ENCODE measurements at places on chromosomes 1 and 21.

DNA sequence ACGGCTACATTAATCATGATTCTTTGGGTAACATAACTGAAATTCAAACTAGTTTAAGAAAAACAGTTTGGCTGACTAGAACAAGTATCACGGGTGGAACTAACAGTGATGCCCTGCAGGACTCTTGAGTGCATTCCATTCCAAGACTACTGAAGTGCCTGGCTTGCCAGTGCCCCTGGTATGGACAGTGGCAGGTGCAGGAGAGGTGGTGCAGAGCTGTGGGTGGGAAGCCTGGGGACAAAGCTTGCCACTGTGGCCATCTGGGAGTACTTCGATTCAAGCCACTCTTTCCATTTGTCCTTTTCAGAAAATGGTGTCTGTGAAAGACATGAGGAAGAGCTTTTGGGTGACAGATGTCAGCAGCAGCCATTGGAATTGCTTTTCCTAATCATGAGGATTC lies 166.5 kb downstream of the RRAGC start:
- DNase-seq = no peak

- no peak for DNase-seq
These were observed 8.6 kb downstream of the LEPR start for GRCh38 chr1:65429078-65429477.

- no peak for DNase-seq
These were observed 153.7 kb downstream of the KCNJ6 start for GRCh38 chr21:37762606-37763005.

DNA sequence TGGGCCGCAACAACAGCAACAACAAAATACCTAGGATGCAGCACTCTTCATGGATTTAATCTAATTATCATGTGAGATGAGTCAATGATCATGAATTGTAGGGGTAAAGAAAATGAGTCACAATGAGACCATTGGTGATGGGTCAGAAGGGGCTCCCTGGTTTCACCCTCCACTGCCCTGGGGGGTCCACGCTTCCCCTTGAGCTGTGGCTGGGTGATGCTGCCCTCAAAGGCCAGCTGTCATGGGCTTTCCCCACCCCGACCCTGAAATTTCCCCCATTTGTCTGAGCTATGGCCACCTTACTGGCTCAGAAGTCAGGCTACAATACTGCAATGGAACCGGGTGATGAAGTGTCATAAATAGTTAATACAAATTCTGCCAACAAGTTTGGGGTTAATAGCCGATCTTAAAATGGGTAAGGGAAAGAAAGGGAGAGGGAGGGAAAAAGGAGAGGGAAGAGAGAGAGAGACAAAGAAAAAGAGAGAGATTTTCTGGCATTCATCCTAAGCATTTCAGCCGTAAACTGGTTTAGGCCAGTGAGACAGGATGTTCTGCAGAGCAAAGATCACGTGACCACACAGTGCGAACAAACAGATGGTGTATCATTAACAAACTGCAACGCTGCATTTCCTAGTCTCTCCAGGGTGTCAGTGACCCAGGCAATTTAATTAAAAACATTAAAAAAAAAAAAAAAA lies 143.4 kb upstream of the ERRFI1 start:
- no peak for DNase-seq

DNA sequence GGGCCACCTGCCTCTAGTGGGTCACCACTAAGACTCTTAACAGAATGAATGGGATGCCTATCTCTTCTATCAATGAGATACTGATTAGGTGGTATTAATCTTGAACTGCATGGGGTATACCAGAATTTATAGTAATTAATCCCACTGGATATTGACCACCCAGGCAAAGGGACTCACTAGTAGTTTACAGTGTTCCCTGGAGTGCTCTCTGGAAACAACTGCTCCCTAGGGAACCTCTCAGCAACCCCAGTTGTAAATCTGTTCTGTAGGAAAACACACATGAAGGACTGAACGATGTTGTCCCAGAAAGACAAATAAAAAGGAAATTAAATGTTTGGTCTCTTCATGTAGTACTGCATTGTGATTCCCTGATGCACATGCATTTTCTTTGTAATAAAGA lies 430.5 kb downstream of the HLX start:
- no peak for DNase-seq

DNA sequence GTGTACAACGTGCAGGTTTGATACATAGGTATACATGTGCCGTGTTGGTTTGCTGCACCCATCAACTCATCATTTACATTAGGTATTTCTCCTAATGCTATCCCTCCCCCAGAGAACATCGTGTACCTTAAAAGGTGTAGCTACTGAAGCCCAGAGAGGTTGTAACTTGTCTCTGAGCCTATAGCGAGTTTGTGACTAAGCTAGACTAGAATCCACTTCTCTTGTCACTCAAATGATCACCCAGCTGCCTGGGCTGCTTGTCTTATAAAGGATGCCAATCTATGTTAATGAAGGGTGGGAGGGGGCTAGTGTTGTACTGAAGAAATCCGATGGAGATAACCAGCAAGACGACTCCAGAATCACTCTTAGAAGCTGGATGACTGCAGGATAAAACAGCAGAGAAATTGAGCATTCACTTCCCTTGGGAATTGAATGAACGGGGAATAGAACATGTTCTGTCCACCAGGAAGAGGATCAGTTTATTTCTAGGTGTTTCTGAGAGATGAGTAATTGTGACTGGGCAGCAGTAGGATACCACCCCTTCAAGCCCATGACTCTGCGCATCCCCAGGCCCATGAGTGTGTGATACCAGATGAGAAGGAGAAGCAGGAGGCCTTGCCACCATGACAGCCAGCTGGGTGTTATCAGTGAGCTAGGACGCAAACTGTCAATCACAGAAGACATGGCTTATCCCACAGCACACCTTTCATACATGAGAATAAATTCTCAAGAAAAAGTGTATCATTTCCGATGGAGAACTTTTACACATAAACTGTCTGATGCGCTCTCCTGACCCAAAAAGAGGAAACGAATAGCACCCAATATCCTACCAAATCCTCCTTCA lies 390.4 kb downstream of the NTNG1 start:
- no peak for DNase-seq

- DNase-seq = no peak
These were observed 245.5 kb downstream of the RPS6KC1 start for GRCh38 chr1:213296558-213296957.

GRCh38 chr21:30997541-30997940 lies 40.7 kb downstream of the KRTAP19-8 start:
- DNase-seq = no peak

DNA sequence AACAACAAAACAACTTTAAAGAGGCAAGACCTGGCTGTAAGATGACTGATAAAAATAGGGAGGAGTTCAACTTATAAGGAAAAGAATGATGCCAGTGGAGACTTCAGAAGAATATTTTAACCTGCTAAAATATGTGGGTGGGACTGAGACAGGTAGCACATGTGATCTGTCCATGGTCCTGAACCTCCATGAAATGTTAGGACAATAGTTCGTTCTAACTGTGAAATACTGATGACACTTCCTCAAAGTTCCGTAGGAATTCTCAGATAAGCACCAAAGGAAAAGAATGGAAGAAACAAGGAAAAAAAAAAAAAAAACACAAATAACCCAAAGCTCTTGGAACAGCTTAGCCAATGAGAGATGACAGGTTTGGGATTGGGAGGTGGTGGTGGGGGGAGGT lies 44.7 kb downstream of the CDC42BPA start:
- DNase-seq = no peak

DNA sequence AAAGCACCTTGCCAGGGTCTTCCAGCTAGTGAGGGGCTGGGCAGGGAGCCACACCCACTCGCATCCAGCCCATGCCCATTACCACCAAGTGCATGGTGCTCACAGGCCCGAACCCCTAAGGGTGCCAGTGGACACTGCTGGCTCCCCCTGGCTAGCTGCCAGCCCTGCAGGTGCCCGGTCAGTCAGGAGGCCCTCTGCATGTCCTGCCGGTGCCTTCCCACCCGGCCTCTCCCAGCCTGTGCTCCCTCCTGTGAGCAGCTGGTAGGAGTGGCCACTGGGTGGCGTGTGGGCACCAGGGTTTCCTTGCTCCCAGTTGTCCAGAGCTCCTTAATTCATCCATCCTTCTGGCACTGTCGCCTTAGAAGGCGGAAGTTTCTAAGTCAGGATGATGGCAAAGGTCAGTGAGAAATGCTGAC lies 33.4 kb downstream of the QSOX1 start:
- DNase-seq = no peak

DNA sequence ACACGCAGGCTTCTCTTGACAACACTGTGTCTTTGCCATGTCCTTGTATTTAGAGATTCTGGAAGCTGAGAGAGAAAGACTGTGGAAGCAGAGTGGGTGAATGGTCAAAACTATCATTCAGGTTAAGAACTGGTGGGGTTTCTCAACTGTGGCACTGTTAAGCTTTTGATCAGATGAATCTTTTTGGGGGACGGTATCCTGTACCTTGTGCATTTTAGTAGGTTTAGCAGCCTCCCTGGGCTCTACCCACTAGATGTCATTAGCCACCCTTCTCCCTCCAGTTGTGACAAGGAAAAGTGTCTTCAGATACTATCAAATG lies 39.4 kb downstream of the ATP1A1 start:
- DNase-seq = no peak

- DNase-seq = peak; percentile 34
These were observed 9.9 kb upstream of the SPRR4 start for GRCh38 chr1:152960452-152961044.

Measured in NK-92 treated with Interleukin-12 subunit alpha and Interleukin-12 subunit beta, amount 100 ng/mL, for 24 hours (cell line).